ENCODE measurements at places on chromosomes 7 and 10.
A peak's percentile ranks its signal among the peaks of the same experiment; 100 is the strongest.

GRCh38 chr7:139231513-139232376 is 708 bp downstream of the UBN2 start:
- DNase-seq, result peak; percentile 30

DNA sequence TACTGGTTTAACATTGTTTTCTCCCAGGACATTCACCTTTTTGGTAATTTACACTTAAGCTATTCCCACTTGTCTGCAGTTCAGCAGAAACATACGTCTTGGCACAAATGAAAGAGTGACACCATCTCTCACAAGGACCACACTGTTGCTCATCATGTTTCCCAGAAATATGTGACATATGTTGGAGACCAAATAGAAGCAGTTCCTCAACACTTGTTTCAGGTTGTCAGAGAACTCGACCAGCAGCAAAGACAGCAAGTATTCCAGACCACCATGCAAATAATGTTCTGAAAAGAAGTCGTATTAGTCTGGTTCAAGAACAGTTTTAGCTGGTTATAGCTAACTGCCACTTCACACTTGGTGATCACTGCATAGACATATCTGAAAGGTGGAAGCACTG is 81.3 kb upstream of the KLF6 start:
- DNase-seq, result no peak

GRCh38 chr10:93077860-93078337 is 4.2 kb downstream of the CYP26A1 start:
- peak; percentile 19 for DNase-seq

DNA sequence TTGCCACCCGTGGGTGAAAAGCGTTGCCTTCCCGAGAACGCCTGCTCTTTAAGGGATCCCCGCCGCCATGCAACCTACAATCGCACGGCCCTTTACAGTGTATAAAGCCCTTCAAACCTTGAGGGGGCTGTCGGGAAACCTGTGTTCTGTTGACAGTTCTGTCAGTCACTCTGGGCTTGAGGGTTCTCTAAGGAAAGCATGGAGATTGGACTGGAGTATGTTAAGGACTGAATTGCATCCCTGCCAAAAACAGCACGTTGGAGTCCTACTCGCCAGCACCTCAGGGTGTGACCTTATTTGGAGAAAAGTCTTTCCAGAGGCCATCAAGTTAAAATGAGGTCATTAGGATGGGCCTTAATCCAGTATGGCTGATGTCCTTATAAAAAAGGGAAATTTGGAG is 70.6 kb downstream of the PFKFB3 start:
- no peak for DNase-seq

GRCh38 chr10:27223964-27224363 is 16.6 kb downstream of the ACBD5 start:
- peak; percentile 5 for DNase-seq
